ENCODE measurements at places on chromosomes 2 and 18. TPM values are rescaled to one million over a fixed set of nuclear protein-coding genes. Genes with fewer than 3 reads are reported as not detected.
A peak's percentile ranks its signal among the peaks of the same experiment; 100 is the strongest.

DNA sequence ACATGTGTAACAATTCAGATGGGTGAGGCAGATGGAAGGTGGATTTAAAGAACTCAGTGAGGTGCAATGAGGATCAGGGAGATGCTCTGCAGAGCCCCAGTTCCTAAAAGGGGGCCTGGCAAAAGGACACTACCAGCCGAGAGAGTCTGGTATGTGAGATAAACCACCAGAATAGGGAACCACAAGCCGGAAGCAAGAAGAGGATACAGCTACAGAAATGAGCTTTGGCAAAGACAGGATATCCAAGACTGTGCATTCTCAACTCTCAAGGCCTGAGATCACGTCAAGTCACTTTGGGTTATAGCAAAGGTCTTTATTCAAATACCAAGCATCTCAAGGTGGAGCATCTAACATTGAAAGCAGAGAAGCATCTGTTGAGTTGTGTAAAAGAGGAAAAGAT lies 293.5 kb downstream of the ARHGAP15 start:
- no peak overlapping the region for H3K4me3 ChIP-seq
- no peak overlapping the region for H3K27ac ChIP-seq
- peaks cover 27% of the 10 kb centered on the region for H3K36me3 ChIP-seq
- peak; percentile 34 for DNase-seq
- no peaks in the 10 kb centered on the region for H3K27me3 ChIP-seq
- H3K4me1 ChIP-seq, result peaks cover 27% of the 10 kb centered on the region

DNA sequence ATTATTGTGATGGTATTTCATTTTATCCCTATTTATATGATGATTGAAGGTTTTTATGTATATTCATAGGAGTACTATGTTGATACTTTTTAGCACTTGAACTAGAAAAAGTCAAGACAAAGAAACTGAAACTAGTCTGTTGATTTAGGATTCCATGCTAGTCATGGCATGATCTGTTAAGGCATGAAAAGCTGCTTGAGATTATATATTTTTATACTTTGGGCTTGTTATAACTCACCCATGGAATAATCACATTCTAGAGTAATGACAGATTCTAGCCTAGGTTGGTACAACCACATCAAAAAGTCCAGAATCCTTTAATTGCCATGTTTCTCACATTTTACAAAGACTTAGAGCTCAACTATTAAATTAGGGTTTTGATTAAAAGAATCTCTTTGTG lies 472.6 kb upstream of the CELF4 start:
- H3K4me1 ChIP-seq, result no peaks in the 10 kb centered on the region
- no peak overlapping the region for H3K27ac ChIP-seq
- no peak overlapping the region for H3K4me3 ChIP-seq

GRCh38 chr18:70149616-70150301 lies 55.7 kb downstream of the RTTN start:
- peaks cover 26% of the 10 kb centered on the region for H3K36me3 ChIP-seq
- H3K4me1 ChIP-seq, result peaks cover 13% of the 10 kb centered on the region
- H3K27ac ChIP-seq, result no peak overlapping the region
- no peak overlapping the region for H3K4me3 ChIP-seq
- DNase-seq, result no peak

GRCh38 chr18:9985641-9986040 lies 71.8 kb downstream of the VAPA start:
- DNase-seq, result no peak
- H3K36me3 ChIP-seq, result no peaks in the 10 kb centered on the region
- peaks cover 6% of the 10 kb centered on the region for H3K27me3 ChIP-seq
- H3K27ac ChIP-seq, result no peak overlapping the region
- H3K4me3 ChIP-seq, result no peak overlapping the region

Gene VAMP5
- 61.5 TPM for total RNA-seq

Gene NT5C1B
- not detected for total RNA-seq

Gene POTEC
- not detected for total RNA-seq

Gene LYPD1
- not detected for total RNA-seq

Data from activated CD4-positive, alpha-beta T cell treated with anti-CD3 and anti-CD28 coated beads, Interleukin-2, amount 10 ng/mL, durations not matched to agents 7 days and 5 days (primary cell).